ENCODE measurements at places on chromosomes 12 and 14.

GRCh38 chr14:21003788-21004346 is 4.8 kb downstream of the SLC39A2 start:
- no peak for DNase-seq

DNA sequence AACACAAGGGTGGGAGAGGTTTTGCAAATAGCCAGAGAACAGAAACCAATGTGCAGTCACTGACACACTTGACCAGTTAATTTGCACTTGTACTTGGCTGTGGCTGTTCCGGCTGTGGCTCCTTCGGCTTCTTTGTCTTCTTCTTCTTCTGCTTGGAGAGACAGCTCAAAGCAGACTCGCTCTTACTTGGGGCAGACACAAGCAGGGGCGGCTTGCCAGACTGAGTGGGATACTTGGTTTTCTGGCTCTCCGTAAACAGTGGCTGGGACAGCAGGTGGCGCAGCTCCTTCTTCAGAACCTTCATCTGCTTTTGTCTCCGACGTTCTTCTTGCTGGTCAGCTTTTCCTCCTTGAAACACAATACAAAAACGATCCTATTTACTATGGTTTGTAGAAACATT is 25.0 kb downstream of the OTUB2 start:
- DNase-seq: no peak

- DNase-seq: no peak
These were observed 579 bp upstream of the RNASE1 start for GRCh38 chr14:20803223-20803622.

DNA sequence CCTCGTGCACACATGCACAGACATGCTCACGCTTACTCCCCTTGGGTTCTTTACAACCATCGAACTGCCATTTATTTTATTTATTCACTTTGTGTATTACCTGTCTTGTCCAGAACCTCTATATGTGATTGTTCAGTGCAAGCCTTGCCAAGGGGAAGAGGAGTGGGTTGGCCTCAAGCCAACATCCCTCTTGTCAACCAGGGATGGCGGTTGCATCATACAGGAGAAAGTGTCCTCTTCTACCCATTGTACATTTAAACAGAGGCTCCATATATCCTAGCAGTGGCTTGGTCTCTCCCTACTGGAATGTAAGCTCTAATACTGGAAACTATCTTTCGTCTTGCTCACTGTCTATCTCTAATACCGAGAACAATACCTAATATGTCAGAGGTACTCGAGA is 108.4 kb downstream of the C12orf42 start:
- no peak for DNase-seq

DNA sequence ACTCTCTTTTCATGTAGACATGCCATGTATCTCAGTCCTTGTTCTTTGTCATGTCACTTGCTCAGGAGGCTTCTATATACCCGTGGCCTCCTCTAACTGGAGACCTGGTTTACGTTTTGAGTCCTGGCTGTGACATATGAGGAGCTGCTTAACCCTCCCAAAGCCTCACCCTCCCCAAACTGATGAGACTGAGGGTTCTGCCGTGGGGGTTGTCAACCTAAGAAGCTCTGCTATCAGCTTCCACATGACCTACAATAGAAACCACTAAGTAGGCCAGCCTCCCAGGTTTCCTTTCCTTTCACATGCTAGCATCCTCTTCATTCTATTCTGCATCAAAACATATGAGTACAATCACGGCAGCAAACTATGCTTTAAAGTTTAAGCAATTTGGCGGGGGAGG is 76.8 kb upstream of the WSCD2 start:
- DNase-seq: no peak

GRCh38 chr12:24608637-24609285 is 340.1 kb downstream of the BCAT1 start:
- DNase-seq: no peak

DNA sequence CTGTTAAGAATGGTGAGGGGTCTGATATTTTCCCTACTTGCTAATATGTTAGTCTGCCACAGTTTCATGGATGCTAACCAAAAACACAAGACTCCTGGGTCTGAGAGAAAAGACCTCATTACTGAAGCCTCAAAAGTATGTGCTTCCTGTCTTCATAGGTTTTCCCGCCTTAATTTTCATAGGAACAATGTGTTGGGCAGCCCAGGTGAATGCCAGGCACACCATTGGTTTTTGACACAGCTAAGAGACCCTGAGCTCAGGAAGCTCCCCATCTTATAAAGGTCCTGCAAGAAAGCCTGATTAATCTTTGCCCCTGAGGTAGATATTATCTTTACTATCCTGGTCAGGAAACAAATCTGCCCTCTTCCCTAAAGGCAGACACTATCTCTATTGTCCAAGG is 464.1 kb downstream of the MDGA2 start:
- no peak for DNase-seq

GRCh38 chr14:58215191-58215914 is 15.4 kb downstream of the ACTR10 start:
- no peak for DNase-seq

DNA sequence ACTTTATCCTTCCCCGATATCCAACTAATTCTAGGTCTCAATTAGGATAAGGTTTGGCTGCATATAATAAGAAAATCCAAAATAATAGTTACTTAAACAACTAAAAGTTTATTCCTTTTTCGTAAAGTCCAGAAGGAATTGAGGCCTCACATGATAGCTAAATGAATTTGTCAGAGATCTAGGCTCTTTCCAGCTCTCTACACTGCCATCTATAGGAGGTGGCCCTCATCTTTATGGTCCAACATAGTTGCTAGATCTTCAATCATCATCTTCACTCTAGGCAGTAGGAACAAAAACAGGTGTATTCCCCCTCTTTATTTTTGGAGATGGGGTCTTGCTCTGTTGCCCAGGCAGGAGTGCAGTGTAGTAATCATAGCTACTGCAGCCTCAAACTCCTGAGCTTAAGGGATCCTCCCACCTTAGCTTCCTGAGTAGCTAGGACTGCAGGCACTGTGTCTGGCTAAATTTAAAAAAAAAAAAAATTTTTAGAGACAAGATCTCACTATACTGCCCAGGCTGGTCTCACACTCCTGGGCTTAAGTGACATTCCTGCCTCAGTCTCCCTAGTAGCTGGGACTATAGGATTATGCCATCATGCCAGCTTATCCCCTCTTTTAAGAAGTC is 46.5 kb upstream of the SAV1 start:
- no peak for DNase-seq

DNA sequence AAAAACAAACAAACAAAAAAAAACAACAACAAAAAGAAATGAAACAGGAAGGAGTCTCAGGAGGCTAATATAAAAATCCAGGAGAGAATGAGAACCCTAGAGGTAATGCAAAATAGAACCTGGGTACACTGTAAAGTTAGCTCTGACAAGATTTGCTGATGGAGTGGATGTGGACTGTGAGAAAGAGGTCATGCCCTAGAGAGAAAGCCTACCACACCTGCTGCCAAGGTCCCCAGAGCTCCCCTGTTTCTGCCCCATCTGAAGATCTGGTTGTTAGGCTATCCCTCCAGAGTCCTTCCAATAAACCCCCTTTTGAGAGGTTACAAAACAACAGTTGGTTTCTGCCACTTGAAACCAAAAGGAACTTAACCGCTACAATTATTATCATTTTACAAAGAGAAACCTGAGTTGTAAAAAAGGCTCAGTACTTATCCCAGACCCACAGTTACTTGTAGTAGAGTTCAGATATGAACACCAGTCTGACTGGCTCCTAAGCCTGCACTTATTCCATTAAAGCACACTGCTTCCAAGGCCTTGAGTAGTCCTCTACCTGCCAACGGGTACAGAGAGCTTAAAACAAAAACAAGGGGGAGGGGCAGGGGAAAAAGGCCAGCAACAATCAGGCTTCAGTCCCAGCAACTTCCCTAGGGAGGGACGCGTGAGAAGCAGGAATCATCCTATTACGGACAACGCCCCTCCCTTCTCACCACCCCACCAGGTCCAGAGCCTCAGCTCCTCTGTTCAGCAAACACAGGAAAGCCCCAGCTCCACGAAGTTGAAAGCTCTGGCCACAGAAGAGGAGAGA is 27.7 kb downstream of the PPP1R13B start:
- peak; percentile 68 for DNase-seq

DNA sequence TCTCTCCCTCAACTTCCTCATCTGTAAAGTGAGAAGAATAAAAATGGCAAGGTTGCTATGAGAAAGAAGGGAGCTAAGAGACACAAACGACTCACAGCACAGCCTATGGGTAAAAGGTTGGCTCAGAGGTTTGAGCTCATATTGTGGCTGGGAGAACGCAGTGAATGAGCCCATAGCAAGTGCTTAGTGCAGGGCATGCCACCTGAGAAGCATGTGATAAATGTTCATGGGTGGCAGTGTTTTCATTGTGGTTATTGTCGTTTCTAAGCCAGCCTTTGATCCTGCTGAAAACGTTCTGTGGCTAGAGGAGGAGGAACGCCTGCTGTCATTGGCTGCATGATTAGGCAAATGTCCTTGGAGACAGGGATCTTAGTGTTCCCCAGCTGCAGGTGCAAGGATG is 150.4 kb downstream of the KSR2 start:
- DNase-seq: no peak

GRCh38 chr12:11580125-11580751 is 69.2 kb upstream of the ETV6 start:
- no peak for DNase-seq

DNA sequence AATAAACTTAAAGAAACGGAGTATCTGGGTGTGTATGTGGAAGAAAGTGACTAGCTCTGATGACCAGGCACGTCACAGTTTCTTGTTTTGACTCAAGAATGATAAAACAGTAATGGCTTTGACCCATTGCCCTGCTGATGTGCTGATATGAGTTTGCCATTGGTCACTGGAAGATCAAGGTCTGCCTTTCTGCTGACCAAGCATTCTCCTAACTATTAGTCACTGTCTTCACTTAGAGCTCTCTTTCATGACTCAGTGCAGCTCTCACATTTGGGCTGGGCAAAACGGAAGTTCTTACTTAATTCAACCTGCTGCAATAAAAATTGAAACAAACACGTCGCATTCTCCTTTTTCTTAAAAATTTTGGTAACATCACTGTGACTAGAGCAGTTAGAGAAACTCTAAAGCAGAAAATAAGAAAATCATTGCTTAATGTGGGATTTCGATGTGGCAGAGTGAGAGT is 366.7 kb downstream of the BTG1 start:
- no peak for DNase-seq

DNA sequence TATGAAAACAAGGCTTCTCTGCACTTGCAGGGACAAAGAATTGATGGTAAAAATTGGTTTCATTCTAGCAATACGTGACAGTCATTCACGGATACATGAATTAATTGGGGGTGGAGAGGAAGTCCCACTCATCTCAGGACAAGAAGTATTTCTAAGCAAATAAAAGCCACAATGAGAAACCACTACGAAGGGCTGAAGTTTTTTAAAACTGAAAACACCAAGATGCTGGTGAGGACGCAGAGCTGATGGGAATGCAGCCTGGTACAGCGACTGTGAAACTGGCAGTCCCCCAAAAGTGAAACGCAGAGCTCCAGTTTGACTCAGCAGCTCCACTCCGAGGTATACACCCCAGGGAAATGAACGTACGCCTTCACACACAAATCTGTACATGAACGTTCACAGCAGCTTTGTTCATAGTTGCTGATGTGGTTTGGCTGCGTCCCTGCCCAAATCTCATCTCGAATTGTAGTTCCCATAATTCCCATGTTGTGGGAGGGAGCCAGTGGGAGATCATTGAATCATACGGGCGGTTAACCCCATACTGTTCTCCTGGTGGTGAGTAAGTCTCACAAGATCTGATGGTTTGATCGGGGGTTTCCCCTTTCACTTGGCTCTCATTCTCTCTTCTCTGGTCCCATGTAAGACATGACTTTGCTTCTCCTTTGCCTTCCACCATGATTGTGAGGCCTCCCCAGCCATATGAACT is 89.0 kb downstream of the SCARB1 start:
- peak; percentile 39 for DNase-seq

DNA sequence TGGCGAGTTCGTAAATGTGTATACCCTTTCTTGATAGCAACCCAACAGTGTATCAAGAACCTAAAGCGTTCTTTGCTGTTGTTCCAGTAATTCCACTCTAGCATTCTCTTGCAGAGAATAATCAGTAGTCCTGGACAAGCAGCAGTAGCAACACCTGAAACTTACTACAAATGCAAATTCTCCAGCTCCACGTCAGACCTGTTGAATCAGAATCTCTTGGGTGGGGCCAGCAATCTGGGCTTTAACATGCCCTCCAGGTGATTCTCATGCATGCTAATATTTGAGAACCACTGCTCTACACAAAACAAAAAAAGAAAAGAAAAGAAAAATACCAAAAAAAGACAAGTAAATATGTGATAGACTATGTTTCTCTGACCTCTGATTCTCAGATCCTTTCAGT is 10.1 kb downstream of the PTGDR start:
- DNase-seq: no peak

DNA sequence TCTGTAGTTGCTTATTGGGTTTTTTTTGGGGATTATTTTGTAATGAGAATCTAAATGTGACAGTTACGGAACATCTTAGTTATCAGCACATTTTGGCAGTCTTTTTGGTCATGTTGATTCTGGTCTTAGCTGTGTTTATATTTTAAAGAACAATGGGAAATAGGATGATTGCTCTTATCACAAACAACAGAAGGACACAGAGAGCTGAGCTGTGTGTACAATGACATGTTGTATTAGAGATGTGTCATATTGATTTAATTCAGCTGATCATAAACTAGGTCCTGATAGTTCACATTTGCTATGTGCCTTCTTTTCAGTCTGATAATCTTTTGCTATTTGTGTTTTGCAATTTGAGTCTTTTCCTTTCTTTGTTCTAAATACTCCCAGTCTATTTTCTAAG is 781.7 kb downstream of the TRHDE start:
- DNase-seq: no peak

DNA sequence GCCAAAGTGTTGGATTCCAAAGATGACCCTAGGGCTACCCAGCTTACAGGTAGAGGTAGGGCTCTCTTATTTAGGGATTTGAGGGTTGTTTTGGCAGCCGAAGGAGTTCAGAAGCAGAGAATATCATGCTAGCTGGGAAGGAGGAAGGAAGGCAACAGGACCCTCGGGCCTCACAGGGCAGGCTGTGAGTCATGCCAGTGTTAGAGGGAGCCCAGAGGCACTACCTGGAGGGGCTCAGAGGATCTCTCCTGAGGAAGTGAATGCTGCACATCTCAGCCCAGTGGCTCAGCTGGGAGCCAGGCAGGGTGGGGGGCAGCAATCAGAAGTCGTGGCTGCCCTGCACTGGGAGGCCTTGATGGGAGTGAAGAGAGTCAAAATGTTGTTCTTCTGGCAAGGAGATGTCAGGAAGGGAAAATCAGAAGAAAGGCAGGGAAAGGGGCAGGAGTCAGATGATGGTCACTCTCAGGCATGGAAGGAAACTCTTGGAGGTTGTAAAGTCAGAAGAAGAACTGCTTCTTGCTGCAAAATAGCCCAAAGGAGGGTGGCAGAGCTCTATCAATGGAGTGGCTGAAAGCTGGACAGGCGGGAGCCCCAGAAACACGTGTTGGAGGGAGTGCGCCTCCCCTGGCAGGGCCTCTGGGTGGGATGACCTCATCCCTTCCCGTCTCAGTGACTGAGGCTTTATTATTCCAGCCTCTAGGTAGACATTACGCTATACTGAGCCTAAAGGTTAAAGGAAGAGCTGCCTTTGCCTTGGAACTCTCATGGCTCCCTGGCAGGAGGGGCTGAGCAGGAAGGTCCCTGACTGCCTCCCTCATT is 141.3 kb downstream of the SMOC1 start:
- no peak for DNase-seq

All from NCI-H2171 (cell line).